ENCODE measurements at places on chromosomes 2 and 18.

DNA sequence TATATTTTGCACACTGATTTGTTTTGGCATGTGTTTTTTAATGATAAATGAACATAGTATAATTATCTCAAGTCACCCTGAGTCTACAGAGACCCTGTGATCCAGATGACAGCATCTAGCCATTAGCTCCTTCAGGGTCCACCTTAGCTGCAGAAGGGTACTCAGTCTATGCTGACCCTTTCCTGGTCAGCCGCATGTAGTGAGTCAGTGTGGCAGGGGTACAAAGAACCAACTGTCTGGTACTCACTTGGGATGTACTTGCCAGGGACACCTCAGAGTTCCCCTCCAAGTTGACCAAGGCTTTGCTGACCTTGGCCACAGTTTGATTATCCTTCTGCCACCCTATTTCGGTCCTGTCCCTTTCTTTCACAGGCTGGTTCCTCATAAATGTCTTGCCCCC, 369.5 kb downstream of the PLCL1 start:
- DNase-seq, result no peak

GRCh38 chr2:216508229-216508628, 9.6 kb downstream of the RPL37A start:
- no peak for DNase-seq

- DNase-seq, result no peak
Measured at GRCh38 chr2:149064856-149065630, 26.5 kb downstream of the LYPD6B start.

DNA sequence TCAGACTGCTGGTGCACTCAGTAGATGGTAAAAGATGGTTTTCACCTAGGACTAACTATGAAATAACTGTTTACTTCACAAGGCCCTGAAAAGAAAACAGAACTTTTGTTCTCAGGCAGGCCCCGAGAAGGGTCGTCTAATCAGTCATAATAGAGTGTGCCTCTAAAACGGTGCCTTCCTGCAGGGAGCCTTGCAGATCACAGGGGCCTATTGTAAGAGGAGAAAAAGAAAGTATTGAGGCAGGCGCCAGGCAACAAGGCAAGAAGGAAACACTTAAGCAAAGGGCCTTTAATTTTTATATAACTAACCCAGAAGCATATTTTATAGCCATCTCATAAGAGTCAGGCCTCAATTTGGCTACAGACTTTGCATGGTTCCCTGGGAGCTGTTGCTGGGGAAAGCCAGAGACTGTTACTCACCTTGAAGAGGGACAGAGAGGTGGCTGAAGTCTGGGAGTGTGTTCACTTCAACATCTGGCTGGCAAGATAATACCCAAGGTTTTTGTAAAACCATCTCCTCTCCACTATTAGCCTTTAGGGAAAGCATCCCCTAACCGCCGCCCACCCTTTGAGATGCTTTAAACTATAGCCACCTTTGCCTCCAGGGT, 117.1 kb downstream of the PRPF40A start:
- no peak for DNase-seq

All from activated T-cell treated with anti-CD3 and anti-CD28 coated beads for 48 hours (primary cell).